NCI-H1092 treated with DMSO at 0.1 percent for 48 hours (cell line): ENCODE measurements at places on chromosomes 3 and 15.

DNA sequence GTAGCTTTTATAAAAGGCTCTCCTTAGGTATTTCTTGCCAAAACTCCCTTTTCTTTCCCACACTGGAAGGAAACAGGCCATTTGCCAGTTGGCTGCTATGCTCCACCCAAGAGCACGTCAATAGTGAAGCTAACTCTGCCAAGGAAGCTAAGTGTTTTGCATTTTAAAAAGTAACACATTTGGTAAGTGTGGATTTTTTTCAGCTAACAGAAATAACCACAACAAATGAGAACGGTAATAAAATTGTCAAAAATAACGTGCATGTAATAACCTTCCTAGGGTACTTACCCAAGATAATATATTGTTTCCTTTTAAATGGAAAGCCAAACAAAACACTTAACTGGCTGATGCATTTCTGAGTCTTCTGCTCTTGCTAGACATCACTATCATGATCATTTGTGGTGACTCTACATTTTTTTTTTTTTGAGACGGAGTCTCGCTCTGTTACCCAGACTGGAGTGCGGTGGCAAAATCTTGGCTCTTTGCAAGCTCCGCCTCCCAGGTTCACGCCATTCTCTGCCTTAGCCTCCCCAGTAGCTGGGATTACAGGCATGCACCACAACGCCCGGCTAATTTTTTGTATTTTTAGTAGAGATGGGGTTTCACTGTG lies 4.6 kb downstream of the DPP8 start:
- DNase-seq, result no peak

GRCh38 chr3:81922404-81922803 lies 161.0 kb upstream of the GBE1 start:
- no peak for DNase-seq

DNA sequence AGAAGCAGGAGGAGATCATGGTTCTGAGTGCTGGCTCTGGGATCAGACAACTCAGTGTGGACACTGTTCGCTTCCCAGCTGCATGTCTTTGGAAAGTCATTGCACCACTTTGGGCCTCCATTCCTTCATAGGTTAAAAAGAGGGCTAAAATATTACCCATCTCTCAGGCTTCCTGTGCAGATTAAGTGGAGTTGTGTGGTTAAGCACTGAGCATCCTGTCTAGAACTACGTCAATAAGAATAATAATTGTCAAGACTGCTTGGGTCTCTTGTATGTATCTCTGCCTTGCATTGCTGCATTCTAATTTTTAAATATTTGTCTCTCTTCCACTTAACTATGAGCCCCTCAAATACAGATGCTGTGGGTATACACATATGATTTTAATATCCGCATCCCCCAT lies 22.3 kb downstream of the CFAP161 start:
- no peak for DNase-seq

GRCh38 chr3:46934498-46935167 lies 41.9 kb downstream of the CCDC12 start:
- peak; percentile 16 for DNase-seq

DNA sequence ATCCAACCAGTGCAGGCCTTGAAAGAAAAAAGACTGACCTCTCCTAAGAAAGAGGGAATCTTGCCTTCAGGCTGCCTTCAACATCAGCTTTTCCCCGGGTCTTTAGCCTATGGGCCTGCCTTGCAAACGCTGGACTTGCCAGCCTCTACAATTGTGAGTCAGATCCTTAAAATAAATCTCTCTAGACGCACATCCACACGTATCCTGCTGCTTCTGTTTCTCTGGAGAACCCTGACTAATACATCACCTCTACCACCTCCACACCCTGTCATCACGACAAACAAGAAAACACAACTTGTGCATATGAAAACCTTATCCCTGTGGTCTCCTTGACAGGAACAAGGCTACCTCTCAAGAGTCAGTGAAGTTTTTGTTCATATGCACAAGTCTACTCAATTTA lies 11.8 kb downstream of the CYFIP1 start:
- no peak for DNase-seq

DNA sequence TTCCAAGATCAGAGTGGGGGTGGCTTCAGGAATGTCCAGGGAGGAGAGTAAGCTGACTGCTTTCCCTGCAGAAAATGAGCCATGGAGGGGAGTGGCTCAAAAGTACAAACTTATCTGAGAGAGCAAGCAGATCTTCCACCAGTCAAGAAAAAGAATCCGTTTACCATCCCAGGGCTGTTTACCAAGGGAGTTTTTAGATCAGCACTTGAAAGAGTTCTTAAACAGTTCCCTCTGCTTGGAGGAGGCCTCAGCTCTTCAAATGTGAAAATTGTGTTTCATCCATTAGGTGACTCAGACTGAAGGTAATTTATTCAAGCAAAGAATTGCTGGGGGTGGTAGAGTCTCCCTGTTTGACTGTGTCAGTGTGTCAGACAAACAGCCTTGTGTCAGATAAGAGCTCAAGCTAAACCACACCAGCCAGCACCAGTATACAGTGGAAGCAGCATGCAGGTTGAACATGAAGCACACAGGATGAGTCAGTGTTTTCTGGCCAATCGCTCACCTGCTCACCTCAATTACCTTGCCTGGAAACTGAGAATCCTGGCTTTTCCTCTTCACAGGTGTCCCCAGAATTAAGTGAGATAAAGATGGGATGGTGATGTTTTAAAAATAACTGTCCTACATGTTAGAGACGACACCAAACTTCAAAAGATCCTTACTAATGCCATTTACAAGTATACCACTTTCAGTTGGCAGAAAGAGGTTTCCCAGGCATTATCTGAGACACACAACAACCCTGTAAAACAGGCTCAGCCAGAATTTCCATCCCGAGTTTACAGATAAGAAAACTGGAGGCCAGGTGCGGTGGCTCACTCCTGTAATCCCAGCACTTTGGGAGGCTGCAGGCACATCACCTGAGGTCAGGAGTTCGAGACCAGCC lies 21.7 kb downstream of the SH3BP5 start:
- DNase-seq, result no peak

DNA sequence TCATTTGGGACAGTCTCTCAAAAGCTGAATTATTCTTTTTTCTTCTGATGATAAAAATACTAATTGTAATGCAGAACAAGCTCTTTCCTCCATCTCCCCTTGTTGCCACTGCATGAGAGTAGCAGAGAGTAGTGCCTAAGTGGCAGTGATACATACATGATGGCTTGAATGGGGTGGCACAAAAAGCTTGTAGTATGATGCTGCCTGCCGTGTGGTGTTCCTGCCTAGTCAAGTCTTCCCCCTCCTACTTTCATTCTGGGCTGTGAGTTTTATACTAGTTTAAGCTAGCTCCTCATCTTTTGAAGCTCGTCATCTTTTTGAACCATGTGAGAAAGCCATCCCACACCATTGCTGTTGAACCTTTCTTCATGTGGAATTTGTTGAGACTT lies 230.5 kb downstream of the NFKBIZ start:
- no peak for DNase-seq

DNA sequence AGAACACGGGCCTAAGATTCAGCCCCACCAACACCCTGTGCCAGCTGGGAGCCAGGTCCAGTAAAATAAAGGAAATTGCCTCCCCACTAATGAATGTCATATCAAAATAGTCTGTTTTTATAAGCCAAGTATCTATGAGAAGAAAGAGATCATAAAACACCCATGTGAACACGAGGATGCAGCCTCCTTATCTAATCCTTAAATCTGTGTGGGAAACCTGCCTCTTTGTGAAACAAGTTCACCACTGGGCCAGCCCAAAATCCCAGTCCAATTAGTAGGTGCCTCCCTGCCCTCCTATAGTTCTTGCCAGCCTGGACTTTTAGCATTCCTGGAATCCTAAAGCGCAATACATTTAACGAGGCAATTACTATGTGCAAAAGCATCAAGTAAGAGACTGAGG lies 42.0 kb downstream of the SCAPER start:
- no peak for DNase-seq

DNA sequence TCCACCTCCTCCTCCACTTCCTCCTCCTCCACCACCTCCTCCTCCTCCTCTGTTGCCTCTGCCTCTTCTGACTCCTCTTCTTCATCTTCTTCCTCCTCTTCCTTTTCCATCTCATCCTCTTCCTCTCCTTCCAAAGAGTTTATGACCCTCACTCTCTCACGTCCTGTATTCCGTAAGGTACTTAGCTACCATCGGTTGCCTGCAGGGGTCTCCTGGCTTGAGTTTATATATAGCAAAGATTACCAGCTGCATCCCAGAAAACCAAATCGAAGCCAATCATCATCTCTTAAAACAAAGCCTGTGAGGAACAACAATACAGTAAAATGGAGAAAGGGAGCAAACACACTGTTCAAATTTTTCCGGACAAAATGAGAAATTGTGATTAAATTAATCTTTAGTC lies 317.4 kb downstream of the C3orf38 start:
- no peak for DNase-seq

GRCh38 chr3:21954709-21955108 lies 203.7 kb upstream of the ZNF385D start:
- DNase-seq, result no peak

- DNase-seq, result peak; percentile 1
Observed at GRCh38 chr15:40582726-40583246, 11.3 kb upstream of the KNL1 start.

DNA sequence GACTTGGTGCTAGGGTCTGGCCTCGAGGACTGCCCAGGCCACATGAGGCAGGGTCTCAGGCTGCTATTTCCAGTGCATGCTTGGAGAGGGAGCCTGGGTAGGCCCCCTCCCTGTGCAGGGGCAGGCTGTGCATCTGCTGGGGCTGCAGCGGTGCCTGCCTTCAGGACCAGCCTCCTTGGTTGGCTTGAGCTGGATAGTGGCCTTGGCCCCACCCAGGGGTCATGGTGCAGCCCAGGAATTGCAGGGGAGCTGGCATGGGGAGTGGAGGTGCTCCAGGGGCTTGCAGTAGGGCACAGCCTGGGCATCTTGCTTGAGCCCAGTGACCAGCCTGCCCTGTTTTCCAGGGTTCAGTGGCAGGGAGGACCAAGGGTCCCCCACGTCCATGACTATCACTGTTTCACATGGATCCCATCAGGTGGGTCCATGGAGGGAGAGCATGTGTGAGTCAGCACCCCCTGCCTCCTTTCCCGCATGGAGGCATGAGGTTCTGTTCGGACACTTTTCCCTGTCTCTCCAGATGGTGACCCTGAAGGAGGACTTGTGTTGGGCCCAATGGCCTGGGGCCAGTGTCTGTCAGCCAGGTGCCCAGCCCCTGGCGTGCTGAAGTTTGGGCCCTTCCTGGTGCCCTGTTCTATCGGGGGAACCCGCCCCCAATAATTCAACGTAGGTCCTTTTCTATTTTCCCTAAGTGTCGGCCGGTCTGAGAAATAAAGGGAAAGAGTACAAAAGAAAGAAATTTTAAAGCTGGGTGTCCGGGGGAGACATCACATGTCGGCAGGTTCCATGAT lies 218.6 kb downstream of the SNRPN start:
- no peak for DNase-seq

- DNase-seq, result no peak
Observed at GRCh38 chr3:58117561-58118181, 93.1 kb downstream of the DNASE1L3 start.

DNA sequence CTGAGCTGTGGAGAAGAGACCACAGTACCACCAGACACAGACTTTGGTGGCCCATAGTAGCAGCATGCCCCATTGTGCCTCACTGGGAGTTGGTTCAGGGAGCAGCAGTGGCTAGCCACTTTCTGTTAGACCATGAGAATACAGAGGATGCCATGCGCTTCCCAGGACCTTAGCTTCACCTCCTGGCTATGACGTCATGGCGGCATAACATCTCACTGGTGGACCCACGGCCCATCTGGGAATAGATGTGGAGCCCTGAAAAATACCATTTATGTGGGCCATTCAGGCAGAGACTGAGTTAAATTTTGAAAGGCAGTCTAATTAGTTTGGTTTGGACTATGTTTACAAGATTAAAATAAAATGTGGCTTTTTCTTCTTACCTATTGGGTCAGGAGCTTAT lies 55.1 kb upstream of the NMD3 start:
- DNase-seq, result no peak

DNA sequence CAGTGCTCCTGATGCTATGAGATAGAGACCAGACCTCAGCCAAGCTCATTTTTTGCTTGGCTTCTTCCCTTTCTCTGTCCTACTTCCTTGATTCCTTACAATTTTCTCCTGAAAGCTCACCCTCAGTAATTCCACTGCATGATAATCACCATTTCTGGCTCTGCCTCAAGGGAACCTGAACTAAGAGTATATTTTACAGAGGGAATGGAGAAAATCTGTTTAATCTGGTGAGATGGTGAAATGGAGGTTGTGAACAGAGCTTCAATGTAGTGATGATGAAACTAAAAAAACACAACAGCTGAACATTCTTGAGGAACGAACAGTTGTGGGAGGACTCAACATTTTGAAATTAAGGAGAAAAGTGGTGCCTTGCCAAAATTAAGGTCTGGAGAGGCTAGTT lies 16.3 kb downstream of the HHLA2 start:
- no peak for DNase-seq

- DNase-seq, result no peak
Observed at GRCh38 chr3:155560135-155560534, 184.7 kb downstream of the PLCH1 start.

DNA sequence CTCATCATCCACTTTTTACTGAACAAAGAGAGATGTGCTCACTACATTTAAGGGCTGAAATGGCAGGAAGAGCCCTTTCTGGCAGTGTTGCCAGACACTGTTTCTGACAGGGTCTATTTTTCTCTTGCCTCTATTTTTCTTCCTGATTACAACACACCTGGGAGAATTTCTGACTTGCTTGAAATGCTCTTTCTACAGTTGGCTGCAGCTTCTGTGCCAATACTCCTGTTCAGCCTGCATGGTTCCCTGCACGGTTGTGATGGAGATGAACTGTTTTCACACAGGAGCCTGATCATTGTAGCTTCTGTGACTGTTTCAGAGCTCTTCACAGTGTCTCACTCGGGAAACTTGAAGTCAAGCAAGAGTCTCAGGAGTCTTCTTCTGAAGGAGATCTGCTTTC lies 83.0 kb upstream of the DLG1 start:
- DNase-seq, result no peak

- no peak for DNase-seq
Observed at GRCh38 chr3:13866041-13866965, 13.6 kb downstream of the WNT7A start.

DNA sequence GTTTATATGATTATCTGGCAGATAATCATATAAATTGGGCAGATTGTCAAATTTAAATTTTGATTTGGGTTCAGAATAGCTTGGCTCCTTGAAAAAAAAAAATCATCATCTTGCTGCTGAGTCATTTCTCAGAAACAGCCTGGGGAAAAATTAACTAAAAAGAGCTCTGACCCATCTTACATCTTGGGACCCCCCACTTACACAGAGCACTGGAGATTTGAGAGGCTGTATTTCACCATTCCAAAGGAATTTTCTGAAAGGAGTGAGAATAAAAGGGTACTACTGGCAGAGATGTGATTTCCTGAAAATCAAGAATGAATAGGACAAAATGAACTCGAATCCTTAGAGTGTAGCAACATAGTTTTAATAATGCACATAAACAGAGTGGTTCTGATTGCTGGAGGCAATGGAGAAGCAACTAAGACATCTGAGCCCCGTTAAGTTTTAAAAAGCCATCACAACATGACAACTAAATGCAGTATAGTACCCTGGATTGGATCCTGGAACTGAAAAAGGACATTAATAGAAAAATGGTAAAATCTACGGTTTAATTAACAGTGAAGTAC lies 97.5 kb downstream of the RFTN1 start:
- no peak for DNase-seq

- no peak for DNase-seq
Observed at GRCh38 chr3:195931582-195932273, 23.4 kb upstream of the TNK2 start.

- no peak for DNase-seq
Observed at GRCh38 chr15:22839046-22839695, 705 bp downstream of the NIPA2 start.

GRCh38 chr3:66267031-66267430 lies 46.2 kb downstream of the SLC25A26 start:
- no peak for DNase-seq
